ENCODE measurements at places on chromosomes 1 and 21. TPM values are rescaled to one million over a fixed set of nuclear protein-coding genes. Genes with fewer than 3 reads are reported as not detected.

SERBP1 gene
- total RNA-seq: 151 TPM

KRTAP11-1 gene
- not detected for total RNA-seq

RHBG gene
- total RNA-seq: not detected

SLX9 gene
- 24.3 TPM for total RNA-seq

HOOK1 gene
- total RNA-seq: not detected

FCMR gene
- 4.3 TPM for total RNA-seq

OR6Y1 gene
- total RNA-seq: not detected

Measured in placental pericyte (primary cell).